ENCODE measurements at places on chromosomes 1 and 21.

GRCh38 chr1:62882201-62883104 lies 98.5 kb downstream of the ATG4C start:
- DNase-seq: no peak

- DNase-seq: peak; percentile 16
These were observed 5.1 kb upstream of the LAMTOR5 start for GRCh38 chr1:110412576-110412975.

- DNase-seq: peak; percentile 16
These were observed 119.4 kb downstream of the PRDM16 start for GRCh38 chr1:3188150-3188971.

- peak; percentile 58 for DNase-seq
These were observed 46.1 kb upstream of the BACE2 start for GRCh38 chr21:41121785-41122415.

DNA sequence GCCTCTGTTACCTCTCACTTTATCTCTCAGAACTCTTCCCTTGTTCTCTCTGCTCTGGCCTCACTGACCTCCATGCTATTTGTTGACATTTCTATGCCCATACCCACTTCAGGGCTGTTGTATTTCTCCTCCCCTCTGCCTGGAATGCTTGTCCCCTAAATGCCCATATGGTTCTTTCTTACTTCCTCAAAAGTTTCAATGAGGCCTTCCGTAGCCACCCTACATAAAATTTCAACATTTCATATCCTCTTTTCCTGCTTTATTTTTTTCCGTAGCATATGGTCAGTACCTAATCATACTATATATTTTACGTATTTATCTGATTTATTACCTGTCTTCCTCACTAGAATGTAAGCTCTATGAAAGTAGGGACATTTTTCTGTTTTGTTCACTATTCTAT lies 47.1 kb upstream of the ZYG11A start:
- no peak for DNase-seq

GRCh38 chr1:165397944-165398343 lies 41.4 kb upstream of the LMX1A start:
- DNase-seq: no peak

DNA sequence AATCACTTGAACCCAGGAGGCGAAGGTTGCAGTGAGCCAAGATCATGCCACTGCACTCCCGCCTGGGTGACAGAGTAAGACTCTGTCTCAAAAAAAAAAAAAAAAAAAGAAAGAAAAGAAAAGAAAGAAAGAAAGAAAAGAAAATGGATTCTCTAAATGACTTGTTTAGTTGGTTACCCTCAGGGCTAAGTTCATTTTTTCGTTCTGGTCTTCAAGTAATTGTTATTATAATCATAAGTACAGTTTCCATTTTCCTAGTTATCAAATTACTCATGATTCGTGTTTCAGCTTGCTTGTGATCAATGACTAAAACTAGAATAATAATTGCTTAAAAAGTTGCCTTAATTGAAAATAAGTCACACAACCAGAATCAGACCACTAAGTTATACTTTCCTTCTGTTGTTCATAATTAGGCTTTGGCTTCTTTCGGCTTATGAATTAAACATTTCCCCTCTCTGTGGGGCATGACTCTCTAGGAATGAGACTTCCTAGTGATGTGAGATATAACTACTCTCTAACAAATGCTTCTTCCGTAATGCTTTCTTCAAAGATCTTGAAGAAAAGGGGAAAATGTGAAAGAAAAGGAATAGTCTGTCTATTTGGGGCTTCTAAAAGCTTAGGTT lies 9.6 kb upstream of the RLF start:
- no peak for DNase-seq

Measured in NCI-H774 (cell line).